Stimulated activated naive CD8-positive, alpha-beta T cell treated with anti-CD3 and anti-CD28 coated beads, Interleukin-15, Interleukin-2, amounts not matched to agents 100 U/mL and 50 U/mL, for 24 hours (primary cell): ENCODE measurements at places on chromosomes 7 and 10.

DNA sequence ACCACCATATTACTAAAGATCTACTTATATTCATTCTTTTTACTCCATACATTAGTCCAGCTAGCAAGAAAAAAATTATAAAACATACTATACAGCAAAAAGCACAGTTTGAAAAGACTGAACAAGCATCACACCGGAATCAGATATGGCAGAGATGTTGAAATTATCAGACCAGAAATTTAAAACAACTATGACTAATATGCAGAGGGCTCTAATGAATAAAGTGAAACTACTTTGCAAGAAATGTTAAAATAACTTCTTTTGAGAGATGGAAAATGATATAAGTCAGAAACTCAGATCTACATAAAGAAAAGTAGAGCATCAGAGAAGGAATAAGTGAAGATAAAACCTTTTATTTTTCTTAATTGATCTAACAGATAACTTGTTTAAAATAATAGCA, 50.9 kb downstream of the SGCE start:
- DNase-seq = no peak

GRCh38 chr7:135843214-135843613, 94.6 kb upstream of the FAM180A start:
- no peak for DNase-seq

DNA sequence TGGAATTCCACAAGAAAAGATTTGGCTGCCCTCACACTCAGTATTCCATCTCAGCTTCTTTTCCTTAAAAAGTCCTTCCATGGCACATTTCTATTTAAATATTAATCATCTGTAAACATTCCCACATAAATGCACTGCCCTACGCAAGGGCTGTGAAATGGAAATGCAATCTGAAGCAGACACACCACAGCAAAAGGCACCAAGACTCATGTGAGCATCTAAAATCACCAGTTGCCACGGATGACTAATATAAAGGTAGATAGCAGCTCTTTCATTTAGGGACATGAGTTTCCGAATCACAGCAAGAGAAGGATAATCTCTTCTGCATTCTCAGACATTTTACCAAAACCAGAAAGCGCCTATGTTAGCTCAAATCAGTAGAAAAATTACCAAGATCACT, 31.6 kb downstream of the COA1 start:
- no peak for DNase-seq

GRCh38 chr7:51602376-51602775, 285.8 kb upstream of the COBL start:
- DNase-seq = no peak

DNA sequence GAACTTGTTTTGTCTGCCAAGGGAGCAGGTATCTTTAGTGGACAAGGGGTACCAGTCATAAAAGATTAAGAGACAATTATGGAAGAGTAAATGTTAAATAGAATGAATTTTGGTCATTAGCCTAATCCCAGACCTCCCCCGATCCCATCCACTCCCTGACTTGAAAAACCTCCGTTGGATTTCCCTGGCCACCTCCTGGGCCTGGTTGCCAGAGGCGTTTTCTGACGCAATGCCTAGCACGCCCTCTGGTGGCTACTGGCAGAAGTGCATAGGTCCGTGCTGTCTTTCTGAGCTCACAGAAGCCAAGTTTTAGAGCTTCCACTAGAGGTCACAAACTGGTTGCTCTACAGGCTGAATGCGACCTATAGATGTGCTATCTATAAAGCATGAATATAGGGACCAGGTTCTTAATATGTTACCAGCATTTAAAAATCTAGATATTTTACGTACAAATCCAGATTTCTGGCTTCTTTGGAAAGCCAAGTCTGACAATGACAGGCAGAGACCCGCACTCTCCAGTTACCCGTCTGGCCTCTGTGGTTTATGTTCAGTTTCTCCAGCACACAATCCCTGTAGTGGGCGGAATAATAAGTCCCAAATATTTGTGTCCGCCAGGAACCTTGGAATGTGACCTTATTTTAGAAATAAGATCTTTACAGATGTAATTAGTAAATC, 39.8 kb downstream of the SPOCK2 start:
- peak; percentile 95 for DNase-seq

GRCh38 chr10:6313111-6313895, 110.6 kb downstream of the PFKFB3 start:
- no peak for DNase-seq

GRCh38 chr10:86711513-86712316, 43.4 kb downstream of the LDB3 start:
- peak; percentile 63 for DNase-seq

- no peak for DNase-seq
Measured at GRCh38 chr7:37476428-37476827, 27.8 kb upstream of the ELMO1 start.

DNA sequence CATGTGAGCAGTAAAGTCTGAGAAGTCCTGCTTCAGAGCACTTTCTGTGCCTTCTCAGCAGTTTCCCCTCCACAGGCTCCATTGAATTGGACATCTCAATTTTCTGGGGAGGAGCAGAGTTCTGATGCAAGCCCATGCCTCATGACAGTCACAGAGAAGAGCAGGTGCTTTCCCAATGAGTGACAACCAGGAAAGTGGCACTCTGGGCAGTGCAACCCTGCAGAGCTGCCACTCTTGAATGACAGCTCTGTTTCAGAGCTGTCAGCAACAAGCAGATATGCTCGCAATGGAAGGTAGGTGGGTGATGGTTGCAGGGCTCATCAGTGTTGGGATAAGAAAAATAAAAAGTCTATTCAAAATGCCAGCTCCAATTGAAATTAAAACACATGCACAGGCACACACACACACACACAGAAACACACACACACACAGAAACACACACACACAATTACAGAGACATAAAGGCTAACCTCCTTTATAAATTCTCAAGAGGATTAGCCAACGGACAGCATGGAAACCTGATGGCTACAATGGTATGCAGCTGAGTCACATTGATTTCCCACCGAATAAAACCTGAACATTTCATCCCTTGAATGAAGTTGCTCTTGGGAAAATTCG, 50.5 kb downstream of the C10orf67 start:
- DNase-seq = no peak

GRCh38 chr10:61900829-61901792, at the start of gene ARID5B:
Gene ARID5B (plus strand): TSS chr10:61901699. CDS start chr10:61901710, 11 bp downstream.
- DNase-seq = peak; percentile 51

GRCh38 chr10:11773761-11774441, 31.7 kb downstream of the ECHDC3 start:
- no peak for DNase-seq

DNA sequence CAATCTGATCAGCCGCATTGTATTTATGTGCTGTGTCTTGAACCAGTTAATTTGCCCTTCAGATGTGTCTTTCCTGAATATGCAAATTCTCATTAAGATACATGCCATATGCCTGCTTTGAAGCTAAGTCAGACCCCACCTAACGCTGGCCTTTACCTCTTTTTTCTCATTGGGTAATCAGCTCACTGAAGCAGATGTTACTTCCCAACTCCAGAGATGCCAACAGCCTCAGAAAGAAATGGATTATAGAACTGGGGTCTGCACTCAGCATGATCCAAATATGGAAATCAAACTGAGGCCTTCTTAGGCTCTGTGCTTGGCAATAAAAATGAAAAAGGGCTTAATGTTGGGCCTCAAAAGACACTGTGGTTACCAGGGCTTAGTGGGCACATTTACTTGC, 113.9 kb downstream of the FZD1 start:
- DNase-seq = no peak

DNA sequence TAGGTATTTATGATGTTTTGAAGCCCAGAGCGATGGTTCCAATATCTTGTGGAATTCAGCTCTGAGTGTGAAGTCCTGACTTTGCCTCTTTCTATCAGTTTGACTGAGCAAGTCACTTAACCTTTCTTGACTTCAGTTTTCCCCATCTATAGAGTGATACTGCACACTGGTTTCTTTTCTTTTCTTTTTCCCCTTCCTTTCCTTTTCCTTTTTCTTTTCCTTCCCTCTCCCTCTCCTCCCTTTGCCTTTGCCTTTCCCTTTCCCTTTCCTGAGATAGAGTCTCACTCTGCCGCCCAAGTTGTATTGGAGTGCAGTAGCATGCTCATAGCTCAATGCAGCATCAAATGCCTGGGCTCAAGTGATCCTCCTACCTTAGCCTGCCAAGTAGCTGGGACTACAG, 20.6 kb downstream of the SGPL1 start:
- DNase-seq = no peak

DNA sequence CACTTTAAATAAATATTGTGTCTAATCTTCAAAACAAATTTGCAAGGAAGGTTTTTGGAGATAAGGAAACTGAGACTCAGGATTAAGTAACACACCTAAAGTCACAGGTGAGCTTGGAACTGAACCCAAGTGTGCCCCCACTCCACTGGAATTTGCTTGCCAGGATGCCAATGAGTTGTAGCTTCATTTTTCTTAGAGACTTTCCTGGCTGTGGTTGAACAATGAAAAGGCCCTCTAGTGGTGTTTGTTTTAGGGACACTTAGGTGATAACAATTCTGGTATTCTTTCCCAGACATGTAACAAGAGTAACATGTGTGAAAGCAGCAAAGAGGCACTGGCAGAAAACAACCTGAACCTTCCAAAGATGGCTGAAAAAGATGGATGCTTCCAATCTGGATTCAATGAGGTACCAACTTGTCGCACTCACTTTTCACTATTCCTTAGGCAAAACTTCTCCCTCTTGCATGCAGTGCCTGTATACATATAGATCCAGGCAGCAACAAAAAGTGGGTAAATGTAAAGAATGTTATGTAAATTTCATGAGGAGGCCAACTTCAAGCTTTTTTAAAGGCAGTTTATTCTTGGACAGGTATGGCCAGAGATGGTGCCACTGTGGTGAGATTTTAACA, 1.5 kb downstream of the IL6 start:
- DNase-seq = no peak

DNA sequence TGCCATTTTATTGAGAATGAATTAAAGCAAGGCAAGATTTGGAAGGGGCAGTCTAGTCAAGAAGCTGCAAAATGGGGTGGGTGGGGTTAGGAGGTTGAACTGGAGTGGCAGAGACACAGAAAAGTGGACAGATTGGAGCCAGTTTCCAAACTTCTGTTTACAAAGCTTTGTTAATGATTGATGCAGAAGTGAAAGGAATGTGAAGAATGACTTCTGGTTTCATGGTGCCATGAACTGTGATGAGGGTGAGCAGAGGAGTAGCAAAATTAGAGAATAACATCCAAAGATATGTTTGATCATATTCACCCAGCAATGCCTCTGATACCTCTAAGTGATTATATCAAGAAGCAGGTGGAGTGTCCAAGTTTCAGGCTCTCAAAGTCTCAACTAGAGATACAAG, 1118.0 kb upstream of the C7orf33 start:
- DNase-seq = no peak

DNA sequence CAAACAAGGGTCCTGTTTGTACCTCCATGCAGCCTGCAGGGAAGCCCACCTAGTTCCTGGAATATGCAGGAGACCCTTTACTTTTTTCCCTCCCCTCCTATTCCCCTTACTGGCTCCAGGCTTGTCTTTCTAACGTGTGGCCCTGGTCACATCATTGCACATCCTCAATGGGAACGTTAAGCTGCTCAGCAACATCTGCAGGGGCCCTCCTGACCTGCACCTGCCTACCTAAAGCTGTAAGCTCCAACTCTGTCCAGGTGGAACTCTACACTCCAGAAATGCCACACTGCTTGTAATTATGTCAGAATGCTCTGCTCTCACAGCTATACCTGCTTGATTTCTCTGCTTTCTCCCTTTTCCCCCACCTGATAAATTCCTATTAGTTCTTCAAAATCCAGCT, 72.1 kb downstream of the ARMC3 start:
- DNase-seq = no peak

GRCh38 chr7:9921326-9921725, 1052.3 kb upstream of the PHF14 start:
- DNase-seq = no peak

DNA sequence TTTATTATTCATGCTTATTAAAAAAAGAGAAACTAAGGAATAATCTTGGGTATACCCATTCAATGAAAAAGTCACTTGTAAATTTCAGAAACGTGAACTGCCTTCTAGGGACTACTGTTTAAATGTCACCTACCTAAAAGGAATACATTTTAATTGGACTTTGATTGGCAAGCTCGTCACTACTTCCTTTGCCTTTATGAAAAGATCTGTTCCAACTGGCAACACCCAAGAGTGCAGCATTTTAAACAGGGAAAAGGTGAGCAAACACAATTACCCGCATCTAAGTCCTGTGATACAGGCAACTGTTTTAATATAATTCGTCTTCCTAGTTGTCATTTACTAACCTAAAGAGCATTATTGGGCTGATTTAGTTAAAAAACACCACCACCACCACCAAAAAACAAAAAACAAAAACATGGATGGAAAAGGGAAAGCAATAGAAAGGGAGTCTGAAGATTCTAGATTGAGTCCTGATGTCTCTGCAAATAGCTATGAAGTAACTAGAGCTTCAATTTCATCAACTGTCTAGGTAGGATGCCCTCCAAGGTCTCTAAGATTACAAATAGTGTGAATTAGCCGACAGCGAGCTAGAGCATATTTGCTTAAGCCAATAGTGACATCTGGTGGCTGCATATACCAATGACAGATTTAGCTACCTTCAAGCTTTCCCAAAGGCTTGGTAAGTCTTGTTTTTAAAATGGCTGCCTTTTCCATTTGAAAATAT, 33.8 kb upstream of the ICA1 start:
- DNase-seq = peak; percentile 13

- DNase-seq = peak; percentile 40
Measured at GRCh38 chr7:5282543-5283316, at the start of gene SLC29A4. Gene SLC29A4 (plus strand): TSS chr7:5282943. CDS start chr7:5287817, 4,874 bp downstream.

GRCh38 chr10:91590142-91590903, 42.5 kb downstream of the PPP1R3C start:
- DNase-seq = no peak

DNA sequence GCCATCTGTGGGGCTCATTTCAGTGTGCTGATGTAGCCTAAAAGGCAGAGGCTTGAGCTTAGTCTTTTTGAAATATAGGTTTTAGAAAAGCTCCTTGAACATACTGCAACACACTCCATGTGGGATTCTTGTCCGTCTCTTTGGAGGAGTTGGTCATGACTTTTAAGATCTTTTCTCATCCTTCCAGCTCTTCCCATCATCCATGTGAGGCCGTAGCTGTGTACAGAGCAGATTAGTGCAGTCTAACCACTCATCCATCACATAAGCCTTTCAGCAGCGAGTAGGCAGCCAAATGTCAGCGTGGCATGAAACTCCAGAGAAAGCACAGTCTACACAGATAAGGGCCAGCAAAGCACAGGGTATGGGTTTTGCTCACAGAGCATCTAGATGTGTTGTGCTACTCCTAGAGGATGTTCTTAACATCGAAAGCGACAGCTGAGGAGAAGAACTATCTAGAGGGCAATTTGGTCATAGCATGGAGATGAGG, 28.1 kb upstream of the NPVF start:
- DNase-seq = no peak
